Nephron progenitor cell (in vitro differentiated cells): ENCODE measurements at places on chromosomes 7 and 10.

- no peak for DNase-seq
These were observed 57.9 kb upstream of the FAM133B start for GRCh38 chr7:92648067-92648466.

GRCh38 chr7:7554021-7554432 lies 12.7 kb upstream of the MIOS start:
- DNase-seq: no peak

GRCh38 chr7:82433507-82433906 lies 10.1 kb downstream of the CACNA2D1 start:
- no peak for DNase-seq

GRCh38 chr7:22435720-22436119 lies 64.3 kb downstream of the STEAP1B start:
- no peak for DNase-seq

- peak; percentile 47 for DNase-seq
These were observed 28.9 kb downstream of the LRRC27 start for GRCh38 chr10:132360766-132361447.

DNA sequence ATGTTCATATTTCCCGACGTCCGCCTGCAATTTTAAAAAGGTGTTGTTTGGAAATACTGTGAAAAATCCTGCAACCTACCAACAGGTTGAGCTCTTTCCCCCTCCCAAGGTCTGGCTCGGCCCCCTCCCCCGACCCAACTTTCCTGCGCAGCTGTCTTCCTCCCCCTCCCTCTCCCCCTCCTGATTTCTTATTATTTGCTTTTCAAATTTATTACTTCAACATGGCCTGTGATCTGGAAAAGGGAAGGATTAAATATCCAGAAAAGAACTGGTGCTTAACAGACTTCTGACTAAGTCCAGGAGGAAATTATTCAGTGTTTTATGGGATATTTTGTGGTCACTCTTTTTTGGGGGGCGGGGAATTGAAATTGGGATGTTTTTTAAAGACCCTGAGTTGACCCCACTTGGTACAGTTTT lies 2.4 kb downstream of the ARID5B start:
- no peak for DNase-seq

- DNase-seq: no peak
These were observed 100.8 kb downstream of the PRTFDC1 start for GRCh38 chr10:24851629-24852028.

DNA sequence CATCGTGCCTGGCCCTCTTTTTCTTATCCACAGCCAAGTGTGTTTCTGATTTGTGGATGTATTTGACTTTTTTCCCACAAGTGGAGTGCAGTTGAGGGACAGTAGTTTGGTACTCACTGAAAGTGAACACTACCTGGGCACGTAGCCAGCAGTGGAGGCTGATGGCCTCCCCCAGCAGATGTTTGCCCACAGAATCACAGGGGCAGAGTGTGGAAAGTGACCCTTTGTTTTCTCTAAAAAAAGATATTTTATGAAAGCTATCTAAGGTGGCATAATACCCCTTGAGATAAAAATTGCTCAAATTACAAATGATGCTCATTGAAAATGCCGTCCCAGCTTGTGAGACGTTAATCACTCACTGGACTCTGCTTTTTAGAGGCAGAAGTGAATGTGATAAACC lies 29.1 kb downstream of the WDR37 start:
- no peak for DNase-seq

- no peak for DNase-seq
These were observed 84.7 kb downstream of the NKX6-2 start for GRCh38 chr10:132701099-132701845.

DNA sequence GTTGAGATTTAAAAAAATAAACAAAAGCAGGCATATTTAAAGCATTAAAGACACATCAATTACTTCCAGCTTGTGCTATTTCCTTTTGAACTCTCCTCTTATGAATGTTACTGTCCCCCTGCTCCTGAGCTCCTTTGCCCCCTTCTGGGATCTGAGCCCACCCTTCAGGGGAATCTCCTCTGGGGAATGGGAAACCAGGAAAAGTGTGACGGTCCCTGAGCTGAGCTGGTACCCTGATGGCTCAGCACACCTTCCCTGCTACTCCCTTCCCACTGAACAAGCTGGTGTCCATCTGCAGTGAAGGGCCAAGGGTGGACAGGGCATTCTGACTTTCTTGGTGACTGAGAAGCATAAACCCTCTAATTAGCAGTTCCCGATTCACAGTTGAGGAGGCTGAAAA lies 356.3 kb downstream of the PTEN start:
- DNase-seq: no peak

DNA sequence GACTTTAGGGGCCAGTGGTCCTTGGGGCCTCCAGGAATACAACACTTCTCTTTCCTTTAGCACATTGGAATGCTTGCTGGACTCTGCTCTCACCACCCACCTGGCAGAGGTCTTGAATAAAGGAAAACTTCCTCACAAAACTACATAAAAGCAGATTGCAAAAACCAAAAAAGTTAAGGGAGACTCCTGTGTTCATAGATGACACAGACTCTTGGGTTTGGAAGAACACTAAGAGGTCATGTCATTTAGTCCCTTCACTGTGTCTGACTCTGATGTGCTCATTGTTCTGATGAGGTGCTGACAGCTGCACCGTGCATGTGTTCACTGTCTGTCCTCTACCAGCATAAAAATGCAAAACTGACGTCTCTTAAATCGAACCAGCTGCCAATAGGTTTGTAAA lies 11.4 kb downstream of the BLNK start:
- no peak for DNase-seq

- DNase-seq: no peak
These were observed 234.2 kb downstream of the CDK14 start for GRCh38 chr7:90830308-90830707.

- DNase-seq: peak; percentile 47
These were observed 72.4 kb downstream of the NKX6-2 start for GRCh38 chr10:132713421-132714095.

- DNase-seq: no peak
These were observed 57.5 kb downstream of the KLHDC10 start for GRCh38 chr7:130127821-130128317.

DNA sequence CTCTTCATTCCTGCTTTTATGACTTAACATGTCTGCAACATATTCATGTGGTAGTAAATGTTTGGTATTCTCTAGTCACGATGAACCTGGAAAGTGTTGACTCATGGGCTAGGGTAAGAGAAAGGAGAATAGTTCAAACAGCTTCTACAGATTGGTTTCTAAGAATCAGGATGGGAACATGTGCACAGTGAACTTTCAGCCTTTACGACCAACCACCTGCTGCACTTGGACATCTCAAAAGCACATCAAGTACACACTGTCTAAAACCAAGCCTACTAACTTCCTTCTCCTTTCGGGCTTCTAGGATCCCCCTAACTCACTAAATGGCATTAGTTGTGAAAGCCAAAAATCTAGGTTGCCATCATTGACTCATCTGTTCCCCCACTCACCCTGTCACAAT lies 85.5 kb downstream of the CUL2 start:
- DNase-seq: no peak

- DNase-seq: no peak
These were observed 1.6 kb downstream of the PRR15 start for GRCh38 chr7:29565224-29565630.

DNA sequence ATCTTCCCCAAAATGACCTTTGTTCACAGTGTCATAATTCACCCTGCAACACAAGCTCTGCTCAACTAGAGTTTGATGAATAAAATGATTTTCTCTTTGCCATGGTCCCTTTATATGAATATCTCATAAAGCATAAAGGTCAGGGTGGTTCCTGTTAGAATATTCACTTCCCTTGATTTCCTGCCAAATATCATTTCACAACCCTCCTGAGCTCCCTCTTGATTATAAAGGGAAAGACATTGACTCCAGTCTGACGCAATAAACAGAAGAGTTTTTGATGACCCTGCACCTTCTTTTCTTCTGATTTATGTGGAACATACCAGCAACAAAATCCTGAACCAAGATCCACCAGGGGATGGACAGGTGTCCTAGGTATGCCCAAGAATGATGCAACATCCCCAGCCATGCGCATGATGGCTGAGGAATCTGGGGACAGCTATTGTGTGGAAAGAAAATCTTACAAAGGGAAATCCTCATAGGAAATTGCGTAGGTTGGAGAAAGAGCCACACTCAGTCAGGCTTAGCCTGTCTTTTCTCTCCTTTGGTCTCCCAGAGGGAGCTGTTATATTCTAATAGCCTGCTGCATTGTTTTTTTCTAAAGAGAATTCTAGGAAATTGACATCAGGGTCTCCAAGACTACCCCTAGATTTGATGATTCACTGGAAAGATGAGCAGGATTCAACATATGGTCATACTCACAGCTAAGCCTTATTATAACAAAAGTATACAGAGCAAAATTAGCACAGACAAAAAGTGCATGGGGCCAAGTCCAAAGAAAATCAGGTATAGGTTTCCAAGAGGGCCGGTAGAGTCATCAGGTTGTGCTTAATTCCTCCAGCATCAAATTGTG lies 18.8 kb downstream of the IFIT3 start:
- DNase-seq: no peak

DNA sequence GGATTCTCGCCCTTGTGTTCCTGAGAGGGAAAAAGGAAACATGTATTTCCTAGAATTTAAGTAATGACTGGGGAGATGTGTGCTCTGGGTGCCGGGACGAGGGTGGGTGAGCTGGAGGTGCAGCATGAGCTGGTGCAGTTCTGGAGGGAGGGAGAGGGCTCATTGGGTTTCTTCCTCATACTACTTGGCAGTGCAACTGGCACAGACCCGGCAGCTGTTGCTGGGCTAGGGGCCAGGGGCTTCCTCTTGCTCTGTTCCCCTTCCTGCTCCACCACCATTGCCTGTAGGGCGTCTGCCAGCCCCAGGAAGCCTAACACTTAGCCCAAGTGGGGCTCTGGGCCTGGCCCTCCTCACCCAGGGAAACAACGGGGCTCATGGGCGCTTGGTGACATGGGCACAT lies 5.9 kb downstream of the RET start:
- no peak for DNase-seq

DNA sequence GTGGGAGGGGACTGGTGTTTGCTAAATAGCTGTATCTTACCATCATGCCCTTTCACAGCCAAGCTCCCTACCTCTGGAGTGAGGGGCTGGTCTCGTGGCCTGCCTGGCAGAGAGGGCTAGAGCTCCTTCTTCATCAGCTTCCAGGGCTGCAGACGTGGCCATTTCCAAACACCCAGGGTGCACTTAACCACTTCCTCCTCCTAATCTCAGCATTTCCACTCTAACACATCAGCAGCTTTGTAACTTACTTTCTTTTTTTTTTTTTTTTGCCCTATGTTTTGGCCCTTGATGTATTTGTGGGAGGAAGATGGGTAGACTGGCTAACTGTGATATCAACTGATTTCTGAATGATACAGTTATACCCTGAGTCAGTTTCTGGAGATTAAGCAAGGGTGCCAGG lies 27.4 kb downstream of the LRRC4 start:
- DNase-seq: no peak

GRCh38 chr10:34721208-34721840 lies 93.8 kb downstream of the PARD3 start:
- no peak for DNase-seq

DNA sequence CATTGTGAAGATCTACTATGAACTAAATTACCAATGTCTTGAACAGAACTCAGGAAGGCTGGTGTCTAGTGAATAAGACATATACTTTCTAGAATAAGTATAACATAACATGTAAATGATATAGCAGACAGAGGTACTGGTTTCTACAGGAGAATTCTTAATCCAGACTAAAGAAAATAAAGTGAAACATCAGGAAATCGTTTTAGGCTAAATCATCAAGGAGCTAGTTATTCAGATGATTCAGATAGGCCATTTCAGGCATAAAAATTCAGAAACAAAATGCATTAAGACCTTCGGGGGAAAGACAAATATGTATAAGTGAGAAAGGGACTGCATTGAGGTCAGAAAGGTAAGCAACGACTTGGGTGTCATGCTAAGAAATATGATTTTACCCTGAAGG lies 170.6 kb downstream of the LRRN3 start:
- DNase-seq: no peak

DNA sequence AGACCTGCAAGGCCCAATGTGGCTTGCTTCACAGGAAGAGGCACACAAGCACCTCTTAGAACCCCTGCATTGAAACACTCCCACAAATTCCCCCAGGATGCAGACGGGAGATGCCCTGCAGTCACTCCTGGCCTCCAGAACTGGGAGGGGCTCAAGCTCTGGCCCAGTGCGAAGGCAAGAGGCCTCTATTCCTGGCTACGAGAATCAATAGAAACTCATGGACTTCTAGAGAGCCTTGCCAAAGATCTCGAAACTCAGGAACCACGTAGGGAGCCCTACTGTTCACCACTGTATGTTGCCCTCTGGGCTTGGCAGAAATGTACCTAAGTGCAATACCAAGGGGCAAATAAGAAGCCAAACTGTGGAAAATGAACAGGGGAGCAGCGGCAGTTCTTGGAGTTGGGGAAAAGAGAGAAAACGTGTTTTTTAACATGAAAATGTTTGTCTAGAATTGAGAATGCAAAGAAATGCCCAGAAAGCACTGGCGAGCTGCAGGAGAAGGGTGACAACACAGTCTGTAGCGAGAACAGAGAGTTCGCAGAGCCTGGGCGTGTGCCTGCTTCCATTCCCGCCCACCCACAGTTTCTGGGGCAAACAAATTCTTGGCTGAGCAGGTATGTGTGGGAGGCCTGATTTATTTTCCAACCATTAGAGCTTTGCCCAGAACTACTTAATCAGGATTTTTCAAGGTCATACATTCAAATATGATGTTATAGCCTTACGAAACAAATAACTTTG lies 260.5 kb upstream of the KLF14 start:
- DNase-seq: no peak

DNA sequence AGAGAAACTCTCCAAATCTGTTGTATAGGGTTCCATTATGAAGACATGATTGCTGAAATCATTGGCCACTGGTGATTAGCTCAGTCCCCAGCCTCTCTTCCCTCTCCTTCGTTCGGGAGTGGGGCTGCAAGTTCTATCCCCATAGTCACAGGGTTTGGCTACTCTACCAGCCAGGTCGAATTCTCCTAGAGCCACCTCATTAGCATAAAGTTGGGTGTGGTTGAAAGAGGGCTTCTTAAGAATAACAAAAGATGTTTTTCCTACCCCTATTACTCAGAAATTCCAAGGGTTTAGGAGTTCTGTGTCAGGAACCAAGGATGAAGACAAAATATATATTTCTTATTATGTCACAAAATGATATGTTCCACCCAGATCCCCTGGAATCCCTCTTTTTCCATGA lies 166.2 kb upstream of the YAE1 start:
- DNase-seq: no peak

DNA sequence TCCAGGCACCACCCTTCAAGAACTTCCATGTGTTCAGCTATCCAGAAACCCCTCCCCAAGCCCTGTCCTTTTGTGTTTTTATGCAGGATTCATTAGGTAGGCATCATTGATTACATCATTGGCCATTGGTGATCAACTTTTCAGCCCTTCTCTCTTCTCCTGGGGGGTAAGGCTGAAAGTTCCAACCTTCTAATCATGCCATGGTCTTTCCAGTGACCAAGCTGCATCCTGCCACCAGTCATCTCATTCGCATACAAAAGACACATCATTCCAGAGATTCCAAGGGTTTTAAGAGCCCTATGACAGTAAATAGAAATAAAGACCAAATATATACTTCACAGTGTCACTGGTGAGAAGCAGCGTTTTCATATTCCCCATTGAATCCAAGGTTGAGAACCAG lies 48.2 kb downstream of the DNAJC12 start:
- no peak for DNase-seq

- DNase-seq: no peak
These were observed 130.1 kb downstream of the CELF2 start for GRCh38 chr10:11147722-11148121.

GRCh38 chr10:114479307-114479706 lies 75.0 kb upstream of the AFAP1L2 start:
- no peak for DNase-seq

GRCh38 chr10:74827045-74827441 lies 643 bp downstream of the KAT6B start:
- no peak for DNase-seq
